ENCODE measurements at places on chromosomes 4 and X.

- DNase-seq, result no peak
Measured at GRCh38 chr4:1380368-1381151, 25.7 kb downstream of the NKX1-1 start.

DNA sequence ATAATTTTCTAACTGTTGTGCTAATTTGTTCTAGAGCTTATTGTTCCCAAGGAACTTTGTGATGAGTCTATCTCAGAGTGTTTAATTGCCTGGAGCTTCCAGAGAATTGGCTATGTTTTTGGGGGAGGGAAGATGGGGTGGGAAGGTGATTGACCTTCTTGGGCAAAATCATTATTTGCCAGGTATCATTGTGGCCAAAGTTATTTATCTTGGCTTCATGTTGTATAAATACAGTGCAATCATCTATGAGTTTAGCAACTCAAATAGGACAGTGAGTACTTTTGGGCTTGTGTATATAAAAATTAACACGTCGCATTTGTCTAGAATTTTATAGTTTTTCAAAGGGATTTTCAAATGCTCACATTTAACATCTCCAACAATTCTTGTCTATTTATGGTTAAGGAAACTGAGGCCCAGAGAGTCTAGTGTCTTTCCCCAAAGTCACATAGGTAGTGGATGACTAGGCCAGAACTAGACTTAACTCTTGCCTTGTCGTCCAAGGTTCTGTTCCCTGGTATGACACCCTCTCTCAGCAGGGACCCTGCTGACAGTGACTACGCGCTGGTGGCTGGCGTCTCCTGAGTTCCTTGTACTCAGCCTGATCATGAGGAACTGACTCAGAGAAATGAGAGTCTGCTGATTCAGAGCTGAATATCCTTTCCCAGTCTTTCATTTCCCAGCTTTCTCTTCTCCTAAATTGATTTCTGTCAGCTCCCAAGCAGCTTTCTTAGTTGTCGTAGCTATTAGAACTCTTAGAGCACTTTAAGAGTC lies 27.7 kb downstream of the FNIP2 start:
- DNase-seq, result no peak

DNA sequence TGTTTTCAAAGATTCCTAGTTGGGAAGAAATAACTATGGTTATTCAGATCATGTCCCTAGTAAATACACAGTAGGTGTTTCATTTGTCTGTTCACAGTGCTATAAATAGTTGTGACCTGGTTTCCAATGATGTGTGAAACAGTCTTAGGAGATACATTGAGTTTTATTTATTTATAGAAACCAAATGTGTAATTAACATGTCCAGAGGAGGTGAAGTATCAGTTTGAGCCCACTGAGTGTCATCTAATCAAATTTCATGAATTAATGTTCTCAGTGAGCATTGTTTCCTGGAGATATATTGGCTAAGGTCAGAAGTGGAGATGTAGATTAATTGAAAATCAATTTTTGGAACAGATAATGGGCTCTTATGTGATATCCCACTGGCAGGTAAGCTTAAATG lies 996.3 kb downstream of the FSTL5 start:
- DNase-seq, result no peak

DNA sequence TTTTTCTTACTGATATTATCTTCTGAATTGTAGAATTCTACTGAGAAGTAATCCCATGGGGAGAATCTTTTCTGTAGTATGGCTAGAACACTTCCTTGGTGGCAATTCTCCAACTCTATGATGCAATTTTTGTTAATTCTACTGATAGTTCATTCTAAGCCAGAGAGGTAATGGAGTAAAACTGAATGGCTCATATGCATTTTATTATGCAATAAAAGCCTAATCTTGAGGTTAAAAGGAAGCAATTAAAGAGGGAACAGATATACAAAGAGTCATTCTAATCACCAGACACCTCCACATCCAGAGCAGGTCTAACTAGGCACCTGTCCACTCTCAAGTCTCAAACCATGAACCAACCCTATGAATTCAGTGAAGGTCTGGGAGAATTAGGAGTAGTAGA lies 9.7 kb downstream of the RAP2C start:
- no peak for DNase-seq

DNA sequence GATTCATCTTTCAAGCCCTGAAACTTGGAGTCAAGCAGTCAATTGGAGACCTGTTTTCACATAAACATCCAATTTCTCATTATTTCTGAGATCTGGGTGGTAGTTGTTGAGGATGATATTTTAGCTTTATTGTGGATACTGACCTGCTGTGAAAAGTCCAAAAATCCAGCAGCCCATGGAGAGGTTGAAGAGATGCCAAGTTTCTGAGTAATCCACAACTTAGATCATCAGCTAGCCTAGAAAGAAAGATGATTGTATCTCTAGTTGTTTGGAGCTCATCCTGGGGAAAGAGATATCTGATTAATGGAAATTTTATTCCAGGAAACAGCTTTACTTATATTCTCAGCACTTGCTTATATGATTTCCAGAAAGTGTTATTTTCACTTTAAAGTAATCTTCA lies 48.6 kb upstream of the DCX start:
- no peak for DNase-seq

- no peak for DNase-seq
Measured at GRCh38 chr4:66034262-66034661, 364.0 kb upstream of the EPHA5 start.

DNA sequence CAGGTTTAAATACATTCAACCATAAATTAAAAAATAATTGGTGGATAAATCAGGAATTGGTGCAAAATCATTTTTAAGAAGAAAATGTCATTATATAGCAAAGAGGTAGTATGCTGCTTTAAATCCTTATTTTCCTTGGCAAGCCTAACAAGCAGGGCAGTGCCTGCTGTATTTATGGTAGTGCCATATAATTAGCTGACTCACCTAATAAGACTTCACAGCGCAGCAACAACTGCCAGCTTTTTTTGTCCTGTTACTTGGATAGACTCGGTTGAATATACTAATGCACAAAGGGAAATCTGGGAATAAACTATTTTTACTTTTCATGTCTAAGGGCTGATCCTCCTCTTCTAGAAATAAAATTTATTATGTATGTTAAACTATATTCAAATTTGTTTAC lies 99.1 kb downstream of the SNCA start:
- DNase-seq, result no peak

DNA sequence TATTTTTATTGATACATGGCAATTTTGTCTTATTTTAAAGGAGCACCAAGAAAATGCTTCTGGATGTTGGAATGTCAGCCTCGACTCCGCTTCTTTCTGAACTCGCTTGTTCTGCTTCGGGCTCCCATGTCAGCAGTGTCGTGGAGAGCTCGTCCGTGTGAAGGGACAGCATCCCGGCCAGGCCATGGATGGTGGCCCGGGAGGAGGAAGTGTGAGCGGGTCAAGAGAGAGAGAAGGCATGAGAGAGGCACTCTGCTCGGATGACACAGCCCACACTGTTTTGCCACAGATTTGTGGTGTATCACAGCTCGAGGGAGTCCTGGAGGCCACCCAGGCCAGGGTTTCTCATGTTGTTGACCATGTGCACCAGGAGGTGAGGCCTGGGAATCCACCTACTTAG lies 107.0 kb downstream of the TRAPPC11 start:
- DNase-seq, result no peak

All from stimulated activated CD4-positive, alpha-beta T cell treated with anti-CD3 and anti-CD28 coated beads, Interleukin-15, amount 100 ng/mL, for 48 hours (primary cell).